Right ventricle myocardium superior (tissue), 1 donor: ENCODE measurements at places on chromosomes 7 and 10. TPM values are rescaled to one million over a fixed set of nuclear protein-coding genes. Genes with fewer than 3 reads are reported as not detected.
A peak's percentile ranks its signal among the peaks of the same experiment; 100 is the strongest.

The ARHGAP12 gene
- 21.7 TPM for total RNA-seq

The SAMD9 gene
- 2.7 TPM for total RNA-seq

The ACADSB gene
- total RNA-seq = 83.6 TPM

The SEMA3E gene
- 0.27 TPM for total RNA-seq

The CCL24 gene
- total RNA-seq = not detected

The LRRC18 gene
- not detected for total RNA-seq

The CFAP43 gene
- total RNA-seq = not detected

The TLL2 gene
- 8.7 TPM for total RNA-seq

The STEAP1 gene
- 1.2 TPM for total RNA-seq

The SORCS3 gene
- 0.19 TPM for total RNA-seq

The SPDYE8 gene
- not detected for total RNA-seq

The TAS2R5 gene
- total RNA-seq = 0.27 TPM

The COL17A1 gene
- total RNA-seq = not detected

The PTPN20 gene
- total RNA-seq = 19.3 TPM

The GATA3 gene
- 0.83 TPM for total RNA-seq

The LLCFC1 gene
- not detected for total RNA-seq

DNA sequence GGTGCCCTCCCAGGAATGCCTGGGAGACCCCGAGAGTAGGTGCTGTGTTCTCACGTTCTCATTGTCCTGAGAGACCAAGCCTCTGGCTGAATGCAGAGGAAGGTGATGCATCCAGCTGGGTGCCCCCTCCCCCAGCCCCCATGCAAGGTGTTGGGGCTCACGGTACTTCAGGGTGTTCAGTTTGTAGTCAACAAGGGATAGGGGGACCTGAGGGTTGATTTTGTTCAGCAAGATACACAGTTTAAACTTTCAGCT lies 60.4 kb upstream of the DUSP5 start:
- no peak for DNase-seq

DNA sequence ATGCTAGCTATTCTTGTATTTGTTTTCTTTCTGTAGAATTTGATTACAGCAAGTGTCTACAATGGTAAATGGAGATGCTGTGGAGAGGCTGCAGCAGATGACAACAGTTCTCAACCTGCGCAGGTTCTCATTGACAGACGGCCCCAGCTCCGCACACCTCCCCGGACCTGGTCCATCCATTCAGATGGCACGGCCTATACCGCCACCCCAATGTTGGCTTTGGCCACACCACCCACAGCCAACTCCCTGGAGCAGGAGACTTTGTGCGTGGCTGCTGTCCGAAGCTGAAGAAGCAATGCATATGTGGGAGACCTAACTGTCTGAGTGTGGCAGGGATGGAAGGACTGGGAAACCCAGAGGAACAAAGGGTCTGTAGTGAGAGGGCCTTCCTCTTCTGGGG lies 116.4 kb upstream of the TCERG1L start:
- peak; percentile 21 for DNase-seq

DNA sequence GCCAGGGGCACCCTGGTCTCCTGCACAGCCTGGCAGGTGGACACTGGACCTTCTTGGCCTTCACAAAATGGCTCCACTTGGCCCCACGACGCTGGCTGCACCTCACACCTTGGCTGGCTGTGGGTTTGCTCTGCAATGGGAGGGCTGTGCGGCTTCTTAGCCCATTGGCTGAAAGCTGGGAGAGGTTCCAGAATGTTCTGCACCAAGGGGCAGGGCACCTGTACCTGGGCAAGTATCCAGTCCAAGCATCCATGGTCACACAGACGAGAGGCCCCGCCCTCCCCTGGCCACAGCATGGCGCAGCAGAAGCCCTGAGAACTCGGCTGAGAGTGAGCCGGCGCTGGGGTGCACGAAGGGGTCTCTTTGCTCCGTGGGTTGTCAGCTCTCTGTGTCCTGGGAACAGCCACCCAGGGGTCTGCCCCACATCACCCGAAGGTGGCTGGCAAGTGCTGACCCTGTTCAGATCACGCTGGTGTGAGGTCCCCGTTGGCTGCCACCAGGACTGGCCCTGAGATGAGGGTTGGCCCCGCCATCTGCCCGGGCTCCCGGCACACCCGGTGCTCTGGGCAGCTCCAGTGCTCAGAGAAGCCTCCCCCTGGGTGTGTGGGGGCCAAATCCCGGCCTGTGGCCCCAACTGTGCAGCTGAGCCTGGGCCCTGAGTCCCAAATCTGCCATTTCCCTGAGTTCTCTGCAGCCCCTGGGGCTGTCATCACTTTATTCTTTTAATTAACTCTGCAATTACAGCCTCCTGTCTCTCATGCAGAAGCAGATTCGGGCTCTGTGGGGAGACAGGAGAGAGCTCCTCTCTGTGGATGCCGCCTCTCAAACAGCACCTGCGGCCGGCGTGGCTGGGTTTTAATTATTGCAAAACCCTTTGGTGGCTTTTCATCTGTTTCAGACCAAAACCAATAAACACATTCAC lies 19.4 kb upstream of the ADGRA1 start:
- no peak for DNase-seq

GRCh38 chr10:62723375-62723774 lies 81.1 kb upstream of the ADO start:
- DNase-seq = no peak

- DNase-seq = no peak
These were observed 194.1 kb upstream of the SP8 start for GRCh38 chr7:20980668-20981264.

GRCh38 chr7:98418636-98419315 lies 17.9 kb upstream of the BAIAP2L1 start:
- DNase-seq = no peak

DNA sequence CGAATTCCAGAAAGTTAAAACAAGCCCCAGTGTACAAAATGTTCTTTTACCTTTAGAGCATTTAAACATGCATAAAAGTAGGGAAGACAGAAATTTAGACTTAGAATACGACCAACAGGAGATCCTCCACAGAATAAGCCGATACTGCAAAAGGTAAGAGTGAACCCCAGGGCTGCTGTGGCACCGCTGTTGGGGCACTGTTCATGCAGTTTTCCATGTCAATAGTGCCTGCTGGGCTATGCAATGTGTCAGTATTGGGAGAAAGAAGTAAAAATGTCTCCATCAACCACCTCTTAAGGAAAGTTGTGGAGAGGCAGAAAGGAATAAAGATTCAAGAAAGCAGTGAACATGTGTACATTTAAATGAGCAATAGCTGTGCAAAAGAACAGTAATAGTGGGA lies 326.5 kb upstream of the SEMA3C start:
- DNase-seq = no peak

DNA sequence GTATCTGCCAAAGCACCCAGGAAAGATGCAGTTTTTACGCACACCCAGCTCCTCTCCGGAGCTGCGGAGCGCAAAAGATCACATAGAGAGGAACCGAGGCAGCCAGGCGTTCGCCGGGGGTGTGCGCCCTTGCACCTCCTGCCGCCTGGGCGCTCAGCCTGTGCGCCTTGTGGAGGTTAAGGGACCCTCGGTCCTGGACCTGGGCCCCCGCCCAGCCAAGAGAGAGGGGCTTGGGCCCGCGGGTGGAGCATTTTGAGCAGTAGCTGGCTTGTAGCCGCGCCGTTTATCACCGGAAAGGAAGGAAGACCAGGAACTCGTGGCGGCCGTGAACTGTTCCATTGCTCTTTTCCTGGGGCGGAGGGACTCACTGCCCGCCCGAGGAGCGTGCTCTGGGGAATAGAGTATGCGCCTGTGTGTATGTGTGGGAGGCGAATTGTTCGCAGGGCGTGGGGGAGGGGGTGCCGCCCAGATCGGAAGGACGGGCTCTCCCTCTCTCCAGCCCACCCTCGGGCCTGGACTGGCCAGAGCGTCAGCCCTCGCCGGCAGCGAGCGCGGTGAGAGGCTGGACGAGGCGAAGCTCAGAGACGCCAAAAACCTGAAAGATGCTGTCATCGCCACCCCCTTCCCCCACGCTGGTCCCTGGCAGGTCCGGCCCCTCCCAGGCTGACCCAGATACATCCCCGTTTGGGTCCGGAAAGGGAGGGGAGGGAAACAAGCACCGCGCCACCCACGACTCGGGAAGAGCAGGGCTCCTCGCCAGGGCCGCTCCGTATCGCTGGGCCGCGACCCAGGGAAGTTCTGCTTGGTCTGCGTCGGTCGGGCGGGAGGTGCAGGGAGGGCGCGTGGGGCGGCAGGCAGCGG lies 1.2 kb upstream of the WNT2 start:
- DNase-seq = peak; percentile 53

DNA sequence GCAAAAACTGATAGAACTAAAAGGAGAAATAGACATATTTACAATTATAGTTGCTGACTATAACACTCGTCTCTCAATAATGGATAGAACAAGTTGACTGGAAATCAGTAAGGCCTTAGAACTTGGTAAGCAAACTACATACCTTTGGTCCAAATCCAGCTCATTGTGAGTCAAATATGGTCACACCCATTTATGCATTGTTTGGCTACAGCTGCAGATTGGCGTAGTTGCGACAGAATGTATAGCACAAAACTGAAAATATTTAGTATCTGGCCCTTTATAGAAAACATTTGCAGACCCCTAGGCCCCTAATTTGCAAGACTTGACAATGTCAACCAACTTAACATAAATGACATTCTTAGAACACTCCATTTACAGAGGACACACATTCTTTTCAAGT lies 103.6 kb upstream of the EGR2 start:
- DNase-seq = no peak

- DNase-seq = no peak
These were observed 206.9 kb downstream of the WDR11 start for GRCh38 chr10:121058082-121058481.

GRCh38 chr7:45938626-45939302 lies 17.7 kb upstream of the IGFBP3 start:
- no peak for DNase-seq

DNA sequence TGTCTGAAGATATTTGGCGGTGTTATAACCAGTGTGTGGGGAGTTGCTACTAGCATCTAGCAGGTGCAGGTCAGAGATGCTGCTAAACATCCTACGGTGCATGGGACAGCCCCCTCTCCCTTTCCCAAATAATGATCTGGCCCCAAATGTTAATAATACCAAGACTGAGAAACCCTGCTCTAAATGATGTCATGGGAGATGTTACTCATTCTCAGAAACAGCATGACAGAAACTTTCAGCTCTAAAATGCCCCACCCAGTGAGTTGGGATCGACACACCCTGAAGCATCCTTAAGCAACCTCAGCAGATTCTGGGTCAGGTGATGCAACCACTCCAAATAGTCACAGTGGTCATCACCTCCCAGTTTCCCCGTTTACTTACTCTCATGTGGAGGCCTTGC lies 108.8 kb upstream of the MPP7 start:
- DNase-seq = no peak

DNA sequence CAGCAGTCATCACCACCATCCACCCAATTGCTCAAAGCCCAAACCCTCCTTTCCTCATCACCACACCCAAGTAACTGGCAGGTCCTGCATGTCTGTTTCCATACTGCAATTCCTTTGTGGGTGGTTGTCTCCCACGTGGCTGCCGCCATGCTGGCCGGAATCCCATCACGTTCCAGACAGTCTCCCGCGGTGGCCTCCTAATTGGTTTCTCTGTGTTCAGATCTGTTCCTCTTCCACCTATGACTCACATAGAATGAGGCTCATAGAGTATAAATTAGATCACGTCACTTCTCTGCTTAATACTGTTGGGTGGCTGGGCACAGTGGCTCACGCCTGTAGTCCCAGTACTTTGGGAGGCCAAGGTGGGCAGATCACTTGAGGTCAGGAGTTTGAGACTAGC lies 813.0 kb downstream of the TYW1 start:
- DNase-seq = no peak

GRCh38 chr7:83872501-83872900 lies 223.6 kb upstream of the SEMA3E start:
- no peak for DNase-seq

DNA sequence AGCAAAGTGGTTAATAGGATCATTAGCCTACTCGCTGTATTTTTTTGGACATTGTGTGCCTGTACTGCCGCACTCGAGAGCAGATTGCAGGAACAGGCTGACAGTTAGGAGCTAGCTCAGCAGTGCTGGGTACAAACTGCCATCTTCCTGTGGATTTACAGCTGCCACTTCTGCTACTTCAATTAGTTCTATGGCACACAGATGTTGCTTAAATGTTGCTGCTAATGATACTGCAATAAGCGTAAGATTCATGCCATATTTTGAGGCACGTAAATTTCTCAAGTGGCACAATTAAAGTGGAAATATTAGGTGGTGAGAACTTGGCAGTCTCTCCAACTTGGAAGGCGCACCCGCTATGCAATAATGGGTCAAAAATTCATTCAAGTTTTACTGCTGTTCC lies 171.9 kb downstream of the EBF3 start:
- no peak for DNase-seq

DNA sequence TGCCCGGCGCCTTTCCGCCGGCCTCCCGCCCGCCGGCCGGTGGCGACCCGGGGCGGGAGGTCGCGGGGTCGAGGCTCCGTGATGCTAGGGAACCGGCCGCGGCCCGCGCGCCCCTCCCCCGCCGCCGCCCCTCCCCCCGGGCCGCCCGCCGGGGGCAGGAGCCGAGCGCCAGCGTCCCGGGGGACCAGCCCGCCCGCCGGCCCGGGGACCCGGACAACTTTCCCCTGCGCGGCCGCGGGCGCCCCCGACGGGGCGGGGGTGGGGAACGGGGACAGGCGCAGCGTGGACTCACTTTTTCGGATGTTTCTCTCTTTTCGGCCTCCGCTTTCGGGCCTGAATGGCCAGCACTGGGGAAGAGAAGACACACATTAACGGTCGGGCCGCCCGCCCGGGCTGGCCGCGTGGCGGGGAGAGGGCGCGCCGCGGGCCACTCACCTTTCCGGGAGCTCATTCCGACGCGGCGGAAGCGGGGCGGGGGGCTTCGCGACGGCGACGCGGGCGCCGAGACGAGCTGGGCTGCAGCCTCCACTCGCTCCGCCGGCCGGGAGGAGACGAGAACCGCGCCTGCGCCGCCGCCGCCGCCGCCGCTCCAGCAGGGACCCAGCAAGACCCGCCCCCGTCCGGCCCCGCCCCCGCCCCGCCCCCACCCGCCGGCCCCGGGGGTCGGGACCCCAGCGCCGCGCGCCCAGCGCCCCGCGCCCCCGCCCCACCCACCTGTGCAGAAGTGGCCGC lies at the start of gene SRPK2:
Gene SRPK2 (minus strand): TSS at position 566 of the 732 bp plus-strand sequence.
- DNase-seq = peak; percentile 90

DNA sequence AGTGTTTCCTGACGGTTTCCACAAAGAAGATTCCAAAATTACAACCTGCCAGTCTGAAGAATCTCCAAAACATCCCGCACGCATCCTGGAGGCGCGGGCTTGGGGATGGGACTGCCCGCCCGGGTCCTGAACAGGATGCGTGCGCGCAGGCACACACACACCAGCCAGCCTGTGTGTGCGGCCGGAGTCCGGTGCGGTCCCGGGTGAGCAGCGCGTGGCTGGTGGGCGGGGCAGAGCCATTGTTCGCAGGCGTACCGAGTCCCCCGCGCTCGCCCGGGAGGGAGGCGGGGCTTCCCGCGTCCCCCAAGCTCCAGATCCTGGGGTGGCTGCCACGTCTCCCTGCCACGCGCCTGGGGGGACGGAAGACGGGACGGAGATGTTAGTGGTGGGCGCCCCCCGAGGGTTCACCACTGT lies 675 bp upstream of the SCD start:
- peak; percentile 73 for DNase-seq
